ENCODE measurements at places on chromosomes 2 and 18.

DNA sequence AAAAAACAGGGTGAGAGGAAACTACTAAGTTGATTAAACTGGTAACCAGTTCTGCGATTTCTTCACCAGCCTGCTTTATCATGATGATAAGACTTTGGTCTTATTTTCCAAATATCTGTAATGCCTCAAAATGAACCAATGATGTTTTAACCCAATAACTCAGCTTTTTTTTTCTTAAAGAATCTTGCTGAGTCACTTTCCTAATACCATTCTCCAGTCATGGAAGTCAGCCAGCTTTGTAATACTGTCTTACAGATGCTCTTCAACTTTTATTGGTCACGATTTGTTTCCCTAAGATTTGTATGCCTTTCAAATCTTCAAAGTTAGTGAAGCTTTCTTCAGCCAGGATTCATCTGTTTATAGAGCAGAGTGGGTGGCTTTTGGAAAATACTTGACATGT, 47.7 kb upstream of the SMIM21 start:
- DNase-seq, result no peak

DNA sequence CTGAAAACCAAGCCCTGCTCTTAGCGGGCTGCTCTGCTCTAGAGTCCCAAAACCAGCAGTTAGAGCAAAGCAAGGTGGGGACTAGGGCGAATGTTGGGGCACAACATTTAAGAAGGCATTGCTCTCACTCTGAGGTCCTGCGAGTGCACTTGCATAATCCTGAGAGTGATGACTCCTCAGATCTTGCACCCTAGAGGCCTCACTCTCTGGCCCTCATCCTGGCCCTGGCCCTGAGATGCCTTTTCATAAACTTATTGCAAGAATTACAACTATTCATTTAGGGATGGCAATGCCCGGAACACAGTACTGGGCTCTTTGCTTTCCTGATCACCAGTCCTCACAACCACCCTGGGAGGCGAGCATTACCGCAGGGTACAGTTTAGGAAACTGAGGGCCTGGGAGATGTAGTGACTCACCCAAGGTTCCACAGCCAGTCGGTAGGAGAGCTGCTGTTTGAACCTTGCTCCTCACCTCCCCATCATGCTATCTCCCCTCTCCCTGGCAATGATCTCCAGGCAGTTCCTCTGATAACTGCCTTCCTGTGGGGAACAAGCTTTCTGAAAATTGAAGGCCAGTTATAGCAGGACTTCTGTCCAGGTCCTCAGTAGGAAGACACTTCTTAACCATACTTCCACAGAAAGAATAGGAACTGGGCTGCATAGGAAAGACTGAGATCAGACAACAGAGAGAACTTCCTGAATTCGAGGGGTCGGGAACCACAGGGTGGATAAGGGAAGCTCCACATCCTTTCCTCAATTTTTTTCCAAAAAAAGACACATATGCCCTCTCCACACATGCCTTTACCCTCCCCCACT, 91.3 kb downstream of the TNS1 start:
- no peak for DNase-seq

DNA sequence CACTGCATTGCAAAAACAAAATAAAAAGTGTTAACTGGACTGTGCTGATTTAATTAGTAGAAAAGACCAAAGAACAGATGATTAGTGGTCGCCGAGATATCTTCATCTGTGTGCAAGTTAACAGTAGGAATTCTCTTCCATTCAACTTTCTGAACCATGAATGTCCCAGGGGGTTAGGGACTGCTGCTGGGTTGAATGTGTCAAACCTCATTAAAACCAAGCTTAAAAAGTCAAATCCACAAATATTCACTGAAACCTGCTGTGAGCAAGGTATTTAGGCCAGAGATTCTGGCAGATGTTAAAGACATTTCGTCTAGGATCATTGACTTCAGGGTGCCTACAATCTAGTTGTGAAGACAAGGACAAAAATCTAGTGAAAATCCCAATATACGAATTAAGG, 58.7 kb downstream of the STPG4 start:
- DNase-seq, result no peak

DNA sequence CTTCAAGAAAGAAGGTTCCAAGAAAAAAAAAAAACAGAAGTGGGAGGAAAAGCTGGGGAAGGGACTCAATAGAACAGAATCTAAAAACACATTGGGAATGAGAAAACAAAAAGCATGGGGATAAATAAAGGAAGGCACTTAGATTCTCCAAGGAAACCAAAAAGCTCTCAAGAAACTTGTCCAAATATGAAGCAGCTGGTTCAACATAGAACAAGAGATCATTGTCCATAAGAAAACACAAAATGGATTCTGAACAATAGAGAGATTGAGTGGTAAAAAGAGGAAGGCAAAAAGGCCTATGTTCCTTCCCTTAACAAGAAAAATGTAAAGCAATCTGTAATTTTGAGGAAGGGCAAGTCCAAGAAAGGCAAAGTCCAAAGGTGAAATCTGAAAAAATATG, 32.9 kb upstream of the ALK start:
- DNase-seq, result no peak

GRCh38 chr18:32958746-32959145, 185.9 kb upstream of the KLHL14 start:
- DNase-seq, result no peak

GRCh38 chr2:62303788-62304187, 107.9 kb downstream of the B3GNT2 start:
- DNase-seq, result no peak

DNA sequence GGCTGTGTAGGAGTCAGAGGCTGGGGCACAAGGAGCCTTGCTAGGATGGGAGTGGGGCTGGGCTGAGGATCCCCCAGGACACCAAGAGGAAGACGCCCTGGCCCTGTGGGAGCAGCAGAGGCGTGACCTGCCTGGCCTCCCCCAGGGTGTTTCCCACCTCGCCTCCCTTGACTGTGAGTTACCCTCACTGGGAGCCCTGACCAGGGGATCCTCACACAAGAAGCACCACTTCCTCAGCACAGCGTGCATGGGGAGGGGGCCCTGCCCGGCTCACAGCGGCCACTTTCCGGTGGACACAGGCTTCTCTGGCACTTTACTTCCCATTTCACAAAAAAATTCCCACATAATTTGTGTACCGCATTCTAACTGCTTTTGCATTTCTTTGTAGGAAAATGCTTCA, 187.7 kb downstream of the EIPR1 start:
- DNase-seq, result no peak

DNA sequence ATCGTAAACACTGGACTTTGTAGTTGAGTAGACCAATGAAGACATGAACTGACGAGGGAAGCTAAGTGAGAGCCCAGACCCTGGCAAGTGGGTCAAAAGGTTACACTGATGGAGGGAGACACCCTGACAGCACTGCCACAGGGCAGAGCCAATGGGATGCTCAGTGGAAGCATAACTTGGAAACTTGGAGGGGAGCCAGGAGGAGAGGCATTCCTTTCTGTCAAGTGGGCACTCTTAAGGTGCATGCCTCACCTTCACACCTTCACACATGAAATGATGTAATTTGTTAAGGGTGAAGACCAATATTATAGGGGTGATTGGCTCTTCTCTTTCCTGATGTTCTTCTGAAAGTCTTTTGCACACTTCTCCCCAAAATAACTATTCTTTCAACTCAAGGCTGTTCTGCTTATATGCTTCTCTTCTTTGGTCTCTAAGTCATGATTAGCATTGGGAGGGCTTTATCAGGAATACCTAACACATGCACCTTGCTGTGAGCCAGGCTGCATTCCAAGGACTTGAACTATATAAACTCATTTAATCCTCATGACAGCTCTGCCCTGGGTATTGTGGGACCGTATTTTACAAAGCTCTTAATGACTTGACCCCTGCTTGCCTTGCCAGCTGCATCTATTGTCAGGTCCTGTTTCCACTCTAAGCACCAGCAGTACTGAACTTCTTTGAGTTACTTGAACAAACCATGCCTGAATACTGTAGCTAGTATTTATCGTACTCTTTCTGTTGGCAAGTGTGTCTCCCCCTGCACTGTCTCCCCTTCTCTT, 19.0 kb downstream of the RPL37A start:
- DNase-seq, result no peak

DNA sequence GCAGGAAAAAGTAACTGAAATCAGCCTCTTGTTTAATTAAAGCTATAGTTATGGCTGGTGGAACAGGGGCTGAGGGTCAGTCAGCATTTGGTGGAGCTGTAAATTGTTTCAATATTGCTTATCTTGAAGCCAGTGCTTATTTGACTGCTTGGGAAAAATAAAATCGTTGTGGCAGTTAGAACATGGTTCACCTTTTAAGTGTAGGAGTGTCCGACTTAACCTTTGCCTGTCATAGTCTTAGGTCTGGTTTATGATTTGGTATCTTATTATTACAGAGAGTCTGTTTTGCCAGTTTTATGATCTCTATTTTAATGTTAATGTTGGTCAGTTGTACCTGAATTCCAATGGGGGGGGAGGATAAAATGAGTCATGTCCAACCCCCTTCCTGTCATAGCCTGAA, 27.2 kb upstream of the NOL4 start:
- no peak for DNase-seq

GRCh38 chr2:35199298-35199697, 1156.3 kb upstream of the CRIM1 start:
- DNase-seq, result no peak

DNA sequence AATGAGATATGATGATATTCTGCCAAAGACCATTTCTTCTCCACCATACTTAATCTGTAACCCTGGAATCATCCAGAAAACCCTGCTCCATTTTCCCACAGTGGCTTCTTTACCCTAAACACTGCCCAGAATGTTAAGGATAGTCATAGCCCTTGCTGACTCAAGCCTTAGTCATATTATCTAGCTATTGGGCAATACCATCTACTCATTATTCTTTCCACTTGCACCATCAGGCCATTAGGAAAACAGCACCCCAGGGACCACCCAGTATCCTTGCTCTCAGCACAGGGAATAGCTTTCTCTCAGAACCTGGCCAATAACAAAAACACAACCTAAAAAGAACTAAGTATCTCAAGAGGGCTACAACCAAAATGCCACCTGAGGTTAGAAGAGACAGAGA, 445.7 kb upstream of the SLC14A2 start:
- no peak for DNase-seq

DNA sequence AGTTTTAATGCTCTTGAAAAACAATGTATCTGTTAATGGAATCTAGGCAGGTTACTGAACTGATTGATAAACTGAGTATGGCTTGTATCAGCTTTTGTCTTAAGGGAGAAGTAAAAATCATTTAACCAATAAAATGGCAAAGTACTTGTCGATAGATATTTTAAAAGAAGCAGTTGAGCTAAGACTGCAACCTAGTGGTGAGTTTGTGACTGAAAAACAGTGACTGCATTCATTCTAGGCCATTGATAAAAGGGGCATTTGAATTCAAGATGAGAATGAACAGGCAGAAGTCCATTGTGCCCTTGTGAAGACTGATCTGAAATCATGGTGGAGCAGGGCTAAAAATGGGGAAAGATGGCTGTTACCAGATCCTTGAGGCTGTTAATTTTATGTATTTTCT, 59.4 kb upstream of the MSTN start:
- DNase-seq, result no peak

DNA sequence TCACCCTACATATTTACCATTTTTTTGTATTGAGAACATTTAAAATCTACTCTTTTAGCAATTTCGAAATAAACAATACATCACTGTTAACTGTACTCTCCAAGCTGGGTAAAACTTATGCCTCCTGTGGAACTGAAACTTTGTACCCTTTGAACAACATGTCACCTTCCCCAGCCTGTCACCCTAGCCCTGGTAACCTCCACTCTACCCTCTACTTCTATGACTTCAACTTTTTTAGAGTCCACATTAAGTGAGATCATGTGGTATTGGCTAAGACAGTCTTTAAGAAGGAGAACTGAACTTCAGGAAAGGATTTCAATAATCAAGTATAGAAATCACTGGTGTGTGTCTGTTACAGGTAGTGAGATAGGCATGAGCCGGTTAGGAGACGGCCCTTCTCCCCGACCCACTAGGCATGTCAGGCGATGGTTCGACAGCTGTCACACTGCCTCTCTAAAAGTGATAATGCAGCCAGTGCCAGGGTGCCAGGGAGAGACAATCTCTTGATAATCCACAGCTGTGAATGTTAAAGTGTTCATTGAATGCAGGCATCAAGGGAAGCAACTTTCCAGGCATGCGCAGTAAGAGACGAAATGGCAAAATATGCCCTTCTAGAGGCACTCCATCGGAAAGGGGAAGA, 74.6 kb upstream of the RNF152 start:
- DNase-seq, result no peak

GRCh38 chr2:239192456-239192855, 208.4 kb downstream of the HDAC4 start:
- DNase-seq, result no peak

DNA sequence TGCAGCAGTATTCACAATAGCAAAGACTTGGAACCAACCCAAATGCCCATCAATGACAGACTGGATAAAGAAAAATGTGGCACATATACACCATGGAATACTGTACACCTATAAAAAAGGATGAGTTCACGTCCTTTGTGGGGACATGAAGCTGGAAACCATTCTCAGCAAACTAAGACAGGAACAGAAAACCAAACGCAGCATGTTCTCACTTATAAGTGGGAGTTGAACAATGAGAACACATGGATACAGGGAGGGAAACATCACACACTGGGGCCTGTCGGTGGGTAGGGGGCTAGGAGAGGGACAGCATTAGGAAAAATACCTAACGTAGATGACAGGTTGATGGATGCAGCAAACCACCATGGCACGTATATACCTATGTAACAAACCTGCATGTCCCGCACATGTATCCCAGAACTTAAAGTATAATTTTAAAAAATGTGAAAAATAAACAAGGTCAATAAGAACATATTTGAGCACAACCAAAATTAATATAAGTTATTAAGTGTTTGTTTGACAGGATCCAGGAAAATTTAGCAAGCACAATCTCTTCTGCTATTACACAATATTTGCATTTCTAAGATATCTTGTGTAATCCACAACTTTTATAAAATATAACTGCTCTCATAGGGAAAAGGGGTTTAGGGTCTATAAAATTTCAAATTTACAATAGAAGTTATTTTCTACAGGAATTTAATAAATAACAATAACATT, 22.9 kb downstream of the CCBE1 start:
- DNase-seq, result no peak

GRCh38 chr18:9135081-9135911, 1.3 kb upstream of the ANKRD12 start:
- DNase-seq, result peak; percentile 48

DNA sequence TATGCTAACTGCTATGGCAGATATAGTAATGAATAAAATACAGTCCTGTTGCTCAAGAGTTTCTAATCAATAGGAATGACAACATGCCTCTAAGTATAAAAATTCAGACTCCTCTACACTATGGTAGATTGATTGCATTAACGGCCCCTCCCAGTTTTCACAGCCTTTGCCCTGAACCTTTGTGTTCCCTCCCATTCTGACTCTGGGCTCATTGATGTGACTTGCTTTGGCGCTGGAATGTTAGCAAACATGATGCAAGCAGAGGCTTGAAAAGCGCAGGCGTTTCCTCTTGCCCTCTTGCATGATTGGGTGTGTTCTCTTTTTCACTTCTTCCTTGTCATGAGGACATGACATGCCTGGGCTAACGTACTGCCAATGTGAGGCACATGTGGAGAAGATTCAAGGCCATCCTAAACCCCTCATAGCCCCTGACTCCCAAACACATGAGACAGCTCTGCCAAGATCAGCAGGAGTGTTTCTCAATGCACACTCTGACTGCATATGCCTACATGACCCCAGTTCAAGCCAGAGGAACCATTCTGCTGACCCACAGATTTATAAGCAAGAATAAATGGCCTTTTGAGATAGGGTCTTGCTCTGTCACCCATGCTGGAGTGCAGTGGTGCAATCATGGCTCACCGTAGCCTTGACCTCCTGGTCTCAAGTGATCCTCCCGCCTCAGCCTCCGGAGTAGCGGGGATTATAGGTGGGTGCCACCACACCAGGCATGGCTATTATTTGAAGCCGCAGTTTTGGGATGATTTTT, 49.7 kb upstream of the CD28 start:
- no peak for DNase-seq

Data from NCI-H748 treated with DMSO at 0.1 percent for 48 hours (cell line).